ENCODE measurements at places on chromosomes 12 and 14. TPM values are rescaled to one million over a fixed set of nuclear protein-coding genes. Genes with fewer than 3 reads are reported as not detected.

The FZD10 gene
- total RNA-seq: 1.8 TPM

The KLRC4 gene
- not detected for total RNA-seq

The ESRRB gene
- 0.26 TPM for total RNA-seq

The KRT71 gene
- not detected for total RNA-seq

The OR6J1 gene
- total RNA-seq: not detected

The KRT79 gene
- not detected for total RNA-seq

The A2M gene
- 2,674 TPM for total RNA-seq

The PYGL gene
- 41.2 TPM for total RNA-seq

The FAM90A1 gene
- 0.14 TPM for total RNA-seq

The NFATC4 gene
- total RNA-seq: 38.2 TPM

Measured in lung (tissue), 17 donors.